GM23338 (cell line): ENCODE measurements at places on chromosomes 7 and 10.
A peak's percentile ranks its signal among the peaks of the same experiment; 100 is the strongest.

GRCh38 chr7:149719912-149720335, 53.5 kb downstream of the ZNF467 start:
- DNase-seq = no peak

DNA sequence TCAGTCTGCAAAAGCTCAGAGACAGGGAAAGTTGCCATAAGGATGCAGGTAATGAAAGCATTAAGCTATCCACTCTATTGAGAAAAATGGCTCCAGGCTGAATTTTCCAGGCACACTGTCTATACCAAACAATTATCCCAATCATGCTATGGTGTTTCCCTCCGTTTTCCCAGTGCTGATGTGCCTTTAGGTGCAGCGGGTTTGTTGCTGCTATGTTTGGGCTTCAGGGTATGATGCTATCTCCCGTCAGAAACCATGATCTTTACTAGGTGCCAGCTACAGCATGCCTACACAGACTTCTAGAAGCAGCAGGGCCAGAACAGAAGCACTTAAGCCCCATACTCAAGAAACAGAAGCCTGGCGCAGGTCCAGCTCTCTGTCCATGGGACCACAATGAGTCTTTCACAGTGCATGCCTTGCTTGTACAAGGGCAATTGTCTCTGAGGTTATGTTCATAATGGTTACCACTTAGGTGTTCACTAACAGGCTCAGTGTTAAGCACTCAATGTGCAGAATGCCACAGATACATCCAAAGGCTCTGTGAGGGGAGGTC, 19.4 kb downstream of the STEAP1B start:
- no peak for DNase-seq

GRCh38 chr10:100735087-100735336, 10.4 kb upstream of the PAX2 start:
- no peak for DNase-seq

DNA sequence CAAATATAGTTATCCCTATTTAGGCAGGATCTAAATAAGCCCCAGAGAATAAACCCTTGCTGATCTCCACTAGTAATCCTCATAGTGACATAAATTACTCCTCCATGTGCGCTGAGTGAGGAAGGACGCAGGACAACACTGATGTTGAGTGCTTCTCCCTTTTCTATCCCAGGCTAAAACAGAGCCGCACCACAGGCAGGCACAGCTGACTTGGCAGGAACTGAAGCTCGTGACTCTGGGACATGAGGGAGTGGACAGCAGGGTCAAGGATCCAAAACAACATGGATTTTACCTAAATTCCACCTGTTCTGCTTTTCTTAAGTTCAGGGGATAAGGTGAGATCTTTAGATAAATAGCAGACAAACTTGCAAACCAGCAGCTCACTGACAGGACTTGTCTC, 46.0 kb downstream of the VOPP1 start:
- DNase-seq = no peak

GRCh38 chr10:49082766-49083165, 32.6 kb downstream of the VSTM4 start:
- no peak for DNase-seq

- peak; percentile 20 for DNase-seq
Measured at GRCh38 chr7:117962366-117962994, 89.2 kb upstream of the CTTNBP2 start.

DNA sequence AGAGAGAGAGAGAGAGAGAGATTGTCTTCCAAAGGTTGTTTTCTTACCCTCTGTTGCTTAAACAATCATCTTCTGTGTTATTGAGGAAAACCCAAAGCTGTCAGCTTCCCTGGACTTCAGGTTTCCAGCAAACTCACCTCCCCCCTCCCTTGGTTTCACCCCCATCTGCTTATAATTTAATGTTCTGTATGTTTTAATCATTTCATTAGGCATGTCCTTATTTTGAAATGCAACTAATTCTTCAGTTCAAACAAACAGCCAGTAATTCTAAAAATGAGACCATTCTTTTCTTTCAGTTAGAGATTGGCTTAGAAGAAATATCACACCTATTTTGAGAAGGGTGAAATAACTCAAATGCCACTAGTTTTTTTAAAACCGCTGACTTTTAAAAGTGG, 102.9 kb downstream of the FAM204A start:
- DNase-seq = no peak

- peak; percentile 81 for DNase-seq
Measured at GRCh38 chr7:12111422-12112405, 99.4 kb upstream of the TMEM106B start.

DNA sequence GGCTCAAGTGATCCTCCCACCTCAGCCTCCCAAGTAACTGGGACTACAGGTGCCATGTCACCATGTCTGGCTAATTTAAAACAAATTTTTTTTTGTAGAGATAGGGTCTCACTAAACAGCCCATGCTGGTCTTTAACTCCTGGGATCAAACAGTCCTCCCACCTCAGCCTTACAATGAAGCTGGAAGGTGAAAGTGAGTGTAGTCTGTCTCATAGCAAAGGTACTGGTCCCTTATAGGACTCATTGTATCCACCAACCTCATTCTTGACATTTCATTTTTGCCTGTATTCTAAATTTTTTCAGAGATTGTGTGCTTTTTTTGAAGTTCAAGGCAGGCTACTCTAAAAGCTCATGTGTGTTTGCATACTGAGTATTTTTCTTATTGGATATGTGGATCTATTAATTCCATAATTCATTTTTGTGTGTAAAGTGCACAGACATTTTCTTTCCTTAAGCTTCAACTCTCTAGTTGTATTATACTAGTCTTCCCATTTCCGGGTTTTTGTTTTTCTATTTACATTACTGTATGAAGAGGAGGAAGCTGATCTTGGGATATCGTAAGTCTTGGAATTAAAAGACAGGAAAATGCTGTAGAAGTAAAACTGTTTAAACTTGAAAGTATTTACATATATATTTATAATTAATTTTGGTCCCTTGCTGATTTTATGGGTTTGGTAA, 13.3 kb downstream of the KMT2E start:
- no peak for DNase-seq

DNA sequence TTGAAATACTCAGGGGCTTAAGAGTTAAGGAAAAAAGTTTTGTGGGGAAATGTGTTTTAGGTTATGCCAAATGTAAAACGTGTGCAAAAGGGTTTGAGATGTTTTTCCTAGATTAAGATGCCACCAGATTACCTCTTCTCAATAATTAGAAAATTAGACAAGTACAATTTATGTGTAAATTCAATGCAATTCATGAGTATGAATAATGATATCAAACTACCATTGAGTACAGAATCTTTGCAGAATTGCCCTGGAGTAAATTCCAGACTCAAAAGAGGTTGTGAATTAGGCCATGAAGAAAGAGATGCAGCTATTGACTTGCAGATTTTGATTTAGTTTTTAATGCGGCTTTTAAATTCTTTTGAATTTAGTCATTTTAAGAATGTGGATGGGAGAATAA, 159.4 kb upstream of the INHBA start:
- no peak for DNase-seq

GRCh38 chr10:69104994-69105790, 17.3 kb downstream of the SRGN start:
- DNase-seq = no peak

GRCh38 chr10:4001811-4002210, 216.8 kb upstream of the KLF6 start:
- no peak for DNase-seq

DNA sequence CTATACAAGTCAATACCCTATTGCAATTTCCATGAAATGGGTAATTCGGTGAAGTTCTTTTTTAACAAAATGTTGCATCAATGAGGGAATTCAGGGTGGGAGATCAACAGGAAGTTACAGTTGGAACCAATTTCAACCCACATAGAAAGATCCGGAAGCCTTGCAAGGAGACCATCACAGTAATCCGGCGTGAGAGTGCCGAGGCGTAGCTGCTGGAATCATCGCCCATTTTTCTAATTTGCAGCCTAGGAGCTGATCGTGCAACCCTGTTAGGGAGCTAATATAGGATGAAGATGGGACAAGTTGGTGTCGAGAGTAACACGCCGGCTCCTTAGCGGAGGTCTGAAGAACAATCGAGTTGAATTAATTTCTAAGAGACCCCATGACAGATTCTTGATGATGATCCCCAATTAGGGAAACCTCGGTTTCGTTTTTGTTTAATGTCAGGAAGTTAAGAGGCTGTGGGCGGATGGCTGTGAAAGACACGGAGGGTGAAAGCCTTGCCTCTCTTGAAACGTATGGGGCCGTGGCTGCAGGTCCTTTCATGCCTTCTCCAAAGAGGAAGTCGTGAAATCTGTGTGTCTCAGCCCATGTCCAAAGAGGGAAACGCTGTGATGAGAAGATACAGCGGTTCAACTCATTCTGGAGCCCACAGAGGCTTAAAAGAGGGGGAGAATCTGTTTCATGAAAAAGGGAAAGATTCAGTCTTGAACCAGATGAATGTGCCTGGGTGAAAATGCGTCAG, 51.2 kb upstream of the CARD11 start:
- no peak for DNase-seq

DNA sequence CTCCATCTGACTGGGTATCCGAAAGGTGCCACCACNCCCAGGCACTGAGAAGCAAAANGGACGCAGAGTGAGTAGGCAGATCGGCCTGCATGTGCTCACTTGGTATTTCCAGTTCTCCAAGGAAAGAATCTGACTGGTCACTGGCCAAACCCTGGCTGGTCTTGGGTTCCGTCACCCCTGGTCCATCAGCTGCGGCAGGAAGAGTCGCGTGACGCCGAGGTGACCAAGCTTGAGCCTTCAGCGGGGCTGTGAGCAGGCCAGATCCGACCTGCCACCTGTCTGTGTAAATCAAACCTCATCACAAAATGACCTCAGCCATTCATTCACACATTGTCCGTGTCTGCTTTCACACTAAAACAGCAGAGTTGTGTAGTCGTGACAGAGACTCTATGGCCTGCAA, 28.8 kb upstream of the CHST15 start:
- DNase-seq = no peak

DNA sequence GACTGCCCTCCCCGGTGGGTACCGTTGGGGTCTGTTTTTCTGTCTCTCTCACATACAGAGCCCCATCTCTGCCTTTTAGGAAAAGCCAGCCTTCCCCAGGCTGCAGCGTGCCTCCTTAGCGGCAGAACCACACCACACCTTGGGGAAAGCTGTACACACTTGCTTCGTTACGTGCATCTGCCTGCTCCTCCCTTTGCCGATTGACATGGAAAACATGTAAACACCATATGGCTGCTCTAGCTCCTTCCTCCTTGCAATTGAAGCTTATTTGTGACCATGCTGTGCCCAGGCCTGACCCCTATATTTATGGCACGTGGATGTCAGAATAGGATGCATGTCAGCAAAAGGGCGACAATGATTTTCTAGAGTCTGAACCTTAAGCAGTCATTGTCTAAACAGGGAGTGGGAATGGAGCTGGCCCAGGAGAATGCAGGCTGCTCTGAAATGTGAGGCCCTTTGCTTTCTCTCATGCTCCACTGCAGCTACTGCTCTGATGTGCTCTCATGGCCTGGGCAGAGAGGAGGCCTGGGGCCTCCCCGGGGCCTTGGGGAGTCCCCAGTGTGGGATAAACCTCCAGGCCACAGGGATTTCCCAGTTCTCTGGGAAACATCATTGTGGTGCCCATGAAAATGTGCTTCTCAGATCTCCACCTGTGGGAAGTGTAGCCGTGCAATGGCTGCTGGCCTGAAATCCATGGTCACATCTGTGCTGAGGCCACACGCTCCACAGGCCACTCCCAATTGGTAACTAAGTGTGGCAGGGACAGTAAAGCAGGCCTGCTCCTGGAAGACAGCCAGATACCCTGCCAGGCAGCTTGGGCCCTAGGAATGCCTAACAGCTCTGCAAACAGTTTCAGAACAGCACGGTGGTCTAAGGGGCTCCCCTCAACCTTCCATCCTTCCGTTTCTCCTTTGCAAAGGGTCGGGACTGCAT, 18.6 kb downstream of the PDE6C start:
- no peak for DNase-seq

- DNase-seq = no peak
Measured at GRCh38 chr7:23664122-23664521, 15.9 kb upstream of the FAM221A start.

DNA sequence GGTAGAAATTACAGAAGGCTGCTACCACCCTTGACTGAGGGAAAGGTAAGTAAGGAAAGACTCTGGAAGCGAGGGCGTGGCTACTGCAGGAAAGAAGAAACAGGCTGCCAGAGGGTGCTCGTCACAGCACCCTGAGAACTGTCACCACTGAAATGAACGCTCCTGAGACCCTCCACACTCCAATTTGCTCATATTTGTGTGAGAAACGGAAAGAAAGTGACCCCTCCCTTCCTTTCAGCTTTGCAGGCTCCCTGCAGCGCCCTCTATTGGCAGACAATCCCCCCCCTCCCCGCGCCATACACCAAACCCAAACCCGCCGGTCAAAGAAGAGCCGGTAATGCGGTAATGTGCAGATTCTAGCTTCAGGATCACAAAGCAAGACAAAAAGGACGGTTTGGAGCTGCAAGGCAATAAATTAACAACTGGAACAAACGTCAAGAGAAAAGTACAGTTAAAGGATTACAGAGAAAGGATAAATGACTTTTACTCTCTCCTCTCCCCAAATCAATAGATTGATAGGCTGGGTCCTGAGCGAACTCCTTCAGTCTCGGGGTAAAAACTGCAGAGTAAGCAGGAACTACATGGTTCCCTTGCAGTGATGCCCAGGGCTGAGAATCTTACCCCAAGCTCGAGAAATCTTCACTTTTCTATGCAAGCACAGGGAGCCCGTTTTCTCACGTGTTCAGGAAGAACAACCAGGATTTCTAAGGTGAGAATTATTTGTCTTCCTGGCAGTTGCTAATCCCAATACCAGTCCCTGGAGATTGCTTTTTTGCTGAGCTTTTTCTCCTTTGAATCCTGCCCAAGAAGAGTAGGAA, 47.6 kb downstream of the STEAP1B start:
- DNase-seq = peak; percentile 95

- DNase-seq = no peak
Measured at GRCh38 chr10:119409385-119409784, 133.1 kb downstream of the RGS10 start.

DNA sequence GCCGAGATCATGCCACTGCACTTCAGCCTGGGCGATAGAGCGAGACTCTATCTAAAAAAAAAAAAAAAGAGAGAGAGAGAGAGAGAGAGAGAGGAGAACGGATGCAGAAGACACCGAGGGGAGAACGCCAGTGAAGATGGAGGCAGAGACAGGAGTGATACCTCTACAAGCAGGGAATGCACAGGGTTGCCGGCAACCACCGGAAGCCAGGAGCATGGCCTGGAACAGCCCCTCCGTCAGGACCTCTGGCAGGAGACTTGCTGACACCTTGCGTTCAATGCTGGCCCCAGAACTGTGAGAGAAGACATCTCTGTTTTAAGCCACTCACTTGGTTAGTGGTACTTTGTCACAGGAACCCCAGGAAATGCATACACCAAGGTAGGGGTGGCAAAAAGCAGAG, 38.1 kb upstream of the DUSP5 start:
- DNase-seq = no peak

DNA sequence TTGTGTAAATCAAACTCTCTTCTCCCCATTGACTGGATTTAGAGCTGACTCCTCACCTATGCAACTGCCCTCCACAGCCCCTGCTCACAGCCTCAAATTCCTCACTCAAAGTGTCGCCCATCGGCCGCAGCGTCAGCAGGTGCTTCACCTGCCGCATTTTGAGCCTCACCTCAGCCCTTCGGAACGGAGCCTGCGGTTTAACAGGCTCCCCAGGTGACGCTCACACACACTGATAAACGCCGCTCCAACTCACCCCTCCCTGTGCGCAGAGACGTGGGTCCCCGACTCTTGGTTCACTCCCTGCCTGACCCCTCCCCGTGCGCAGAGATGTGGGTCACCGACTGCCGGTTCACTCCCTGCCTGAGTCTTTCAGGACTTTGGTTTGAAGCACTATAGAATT, 57.1 kb downstream of the CARD11 start:
- no peak for DNase-seq

GRCh38 chr7:27215356-27215755, 15.5 kb upstream of the HOXA13 start:
- DNase-seq = no peak
